Activated CD4-positive, alpha-beta T cell treated with anti-CD3 and anti-CD28 coated beads, Interleukin-2, amount 50 U/mL, for 24 hours (primary cell): ENCODE measurements at places on chromosomes 12 and 14.

GRCh38 chr12:46436747-46437146 lies 64.2 kb upstream of the SLC38A2 start:
- DNase-seq: no peak

DNA sequence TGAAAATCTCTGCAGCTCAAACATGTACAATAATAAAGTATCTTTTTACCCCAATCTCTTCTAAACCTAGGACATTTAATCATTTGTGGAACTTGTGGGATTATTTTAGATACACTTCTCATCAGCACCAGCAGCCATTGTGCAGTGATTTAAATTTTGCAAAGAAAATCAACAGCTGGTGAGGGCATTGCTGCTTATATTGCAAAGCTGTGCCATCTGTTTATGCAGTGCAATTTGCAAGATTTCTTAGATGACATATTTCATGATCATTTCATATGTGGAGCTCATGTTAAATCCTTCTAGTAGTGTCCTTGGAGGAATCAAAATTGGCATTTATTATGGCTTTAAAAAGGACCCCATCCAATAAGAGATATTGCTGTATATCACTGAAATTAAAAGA lies 320.7 kb downstream of the BTG1 start:
- no peak for DNase-seq

- DNase-seq: no peak
These were observed 54.2 kb downstream of the SPTB start for GRCh38 chr14:64825509-64825908.

GRCh38 chr12:107091381-107091780 lies 2.0 kb downstream of the CRY1 start:
- DNase-seq: no peak

DNA sequence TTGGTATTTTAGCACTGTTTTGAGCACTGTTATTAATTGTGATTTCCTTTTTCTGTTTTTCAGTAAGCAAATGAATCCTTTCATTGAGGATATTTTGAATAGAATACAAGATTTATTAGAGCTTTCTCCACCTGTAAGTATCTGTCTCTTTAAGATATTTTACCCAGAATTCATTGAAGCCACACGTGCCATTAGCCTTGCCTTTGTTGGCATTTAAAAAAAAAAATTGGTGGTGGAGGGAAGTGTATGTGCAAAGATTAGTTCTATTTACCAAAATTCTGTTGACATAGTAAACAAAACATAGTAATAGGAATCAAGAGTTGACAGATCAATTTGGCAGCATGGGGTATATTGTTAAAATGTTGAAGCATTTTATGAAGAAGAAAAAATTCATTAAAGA lies 23.8 kb downstream of the XPOT start:
- no peak for DNase-seq

- DNase-seq: no peak
These were observed 709.3 kb upstream of the STXBP6 start for GRCh38 chr14:25759256-25759655.

- no peak for DNase-seq
These were observed 30.5 kb upstream of the AP4S1 start for GRCh38 chr14:30994681-30995620.

GRCh38 chr14:58765418-58765831 lies 127.7 kb downstream of the DACT1 start:
- DNase-seq: no peak

- no peak for DNase-seq
These were observed 1301.2 kb upstream of the FLRT2 start for GRCh38 chr14:84228702-84229101.

DNA sequence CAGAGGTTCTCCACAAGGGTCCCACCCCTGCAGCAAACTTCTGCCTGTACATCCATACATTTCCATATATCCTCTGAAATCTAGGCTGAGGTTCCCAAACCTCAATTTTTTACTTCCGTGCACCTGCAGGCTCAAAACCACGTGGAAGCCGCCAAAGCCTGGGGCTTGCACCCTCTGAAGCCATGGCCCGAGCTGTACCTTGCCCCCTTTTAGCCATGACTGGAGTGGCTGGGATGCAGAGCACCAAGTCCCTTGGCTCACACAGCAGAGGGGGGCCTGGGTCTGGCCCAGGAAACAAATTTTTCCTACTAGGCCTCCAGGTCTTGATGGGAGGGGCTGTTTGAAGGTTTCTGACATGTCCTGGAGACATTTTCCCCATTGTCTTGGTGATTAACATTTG lies 84.4 kb downstream of the FSCB start:
- DNase-seq: no peak

- DNase-seq: no peak
These were observed 15.1 kb downstream of the ABHD4 start for GRCh38 chr14:22613106-22613695.

- no peak for DNase-seq
These were observed 289.3 kb downstream of the DUSP6 start for GRCh38 chr12:89062996-89063395.

GRCh38 chr12:108106599-108106998 lies 22.5 kb upstream of the WSCD2 start:
- no peak for DNase-seq

- DNase-seq: no peak
These were observed 60.3 kb upstream of the GALNT9 start for GRCh38 chr12:132389526-132390286.

- no peak for DNase-seq
These were observed 190.3 kb downstream of the KIF21A start for GRCh38 chr12:39252628-39253027.

DNA sequence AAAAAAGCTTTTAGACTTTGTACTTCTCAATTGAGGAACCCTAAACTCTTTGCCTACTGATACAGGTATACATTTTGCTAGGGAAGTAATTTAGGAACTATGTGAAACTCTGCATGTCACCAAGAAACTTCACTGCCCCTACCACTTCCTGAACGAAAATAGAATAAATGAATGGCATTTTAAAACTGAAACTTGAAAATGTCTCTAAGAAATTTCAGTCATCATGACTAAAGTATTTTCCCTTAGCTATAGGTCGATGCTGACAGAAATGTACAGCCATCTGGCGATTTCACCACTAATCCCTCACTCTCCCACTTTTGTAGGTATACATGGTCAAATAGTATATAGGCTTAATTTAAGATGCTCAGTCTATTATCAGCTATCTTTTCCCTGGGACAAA lies 194.9 kb upstream of the SYT10 start:
- no peak for DNase-seq

- DNase-seq: no peak
These were observed 138.9 kb downstream of the HMGA2 start for GRCh38 chr12:65962921-65963861.

DNA sequence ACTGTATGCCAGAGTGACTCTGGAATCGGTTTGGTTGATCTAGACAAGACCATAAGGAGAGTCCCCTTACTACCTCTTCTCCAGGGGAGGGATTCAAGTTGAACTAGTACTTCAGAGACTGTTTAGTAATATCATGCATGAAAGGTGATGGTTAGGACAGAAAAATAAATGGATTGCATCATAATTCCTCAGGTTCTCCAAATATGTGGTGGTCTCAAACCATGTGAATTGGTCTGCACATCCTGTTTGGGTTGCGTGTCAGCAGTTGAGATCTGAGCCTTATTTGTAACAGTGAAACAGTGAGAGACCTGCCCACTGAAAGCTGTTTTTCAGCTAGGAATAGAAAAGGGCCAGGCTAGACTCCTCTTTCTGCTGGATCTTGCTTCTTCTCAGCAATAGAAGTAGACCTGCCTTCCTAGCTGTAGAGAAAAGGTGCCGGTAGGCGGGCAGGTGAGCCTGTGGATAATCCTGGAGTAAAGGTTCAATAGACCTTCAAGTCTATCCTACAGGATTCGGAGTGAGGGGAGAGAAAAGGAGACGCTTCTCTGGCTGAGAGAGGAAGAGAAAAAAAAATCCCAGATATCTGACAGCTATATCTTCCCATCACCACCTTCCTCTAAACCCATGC lies 258.5 kb upstream of the E2F7 start:
- no peak for DNase-seq

- no peak for DNase-seq
These were observed 147.7 kb downstream of the KIF26A start for GRCh38 chr14:104286086-104286485.

- DNase-seq: no peak
These were observed 96.3 kb upstream of the CCND2 start for GRCh38 chr12:4177262-4177661.

- peak; percentile 37 for DNase-seq
These were observed 55.0 kb upstream of the NELL2 start for GRCh38 chr12:44930972-44931600.

GRCh38 chr12:11656550-11656949 lies 7.1 kb downstream of the ETV6 start:
- DNase-seq: no peak

- no peak for DNase-seq
These were observed 33.9 kb downstream of the SLC35F4 start for GRCh38 chr14:57831981-57832380.

DNA sequence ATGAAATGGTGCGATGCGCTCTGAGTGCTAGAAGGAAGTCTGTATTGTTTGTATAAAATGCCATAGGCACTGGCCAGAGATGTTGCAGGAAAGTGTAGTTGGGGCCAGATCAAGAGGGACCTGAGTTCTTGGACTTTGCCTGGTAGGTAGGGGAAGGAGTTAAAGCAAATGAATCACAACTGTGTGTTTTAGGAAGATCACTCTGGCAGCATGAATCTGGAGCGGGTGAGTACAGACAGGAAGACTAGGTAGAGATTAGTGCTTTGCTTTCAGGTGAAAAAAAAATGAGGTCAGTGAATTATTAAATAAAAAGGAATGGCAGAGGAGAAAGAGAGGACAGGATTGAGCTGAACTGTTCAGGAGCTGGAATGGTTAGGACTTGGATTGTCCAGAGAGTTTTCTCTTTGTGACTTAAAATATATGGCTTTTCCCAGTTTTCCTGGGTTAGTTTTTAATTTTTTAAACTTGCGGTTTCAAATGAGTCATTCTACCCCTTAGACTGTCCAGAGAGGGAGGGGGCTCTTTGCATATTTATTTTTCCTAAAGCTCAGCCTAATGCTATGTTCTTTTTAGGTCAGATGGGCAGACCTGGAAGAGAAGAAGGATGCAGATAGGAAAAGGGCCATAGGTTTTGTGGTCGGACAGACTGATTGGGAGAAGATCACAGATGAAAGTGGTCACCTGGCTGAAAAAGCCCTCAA lies 41.1 kb downstream of the PROX2 start:
- DNase-seq: no peak

GRCh38 chr14:47257013-47257412 lies 418.4 kb downstream of the MDGA2 start:
- DNase-seq: no peak

DNA sequence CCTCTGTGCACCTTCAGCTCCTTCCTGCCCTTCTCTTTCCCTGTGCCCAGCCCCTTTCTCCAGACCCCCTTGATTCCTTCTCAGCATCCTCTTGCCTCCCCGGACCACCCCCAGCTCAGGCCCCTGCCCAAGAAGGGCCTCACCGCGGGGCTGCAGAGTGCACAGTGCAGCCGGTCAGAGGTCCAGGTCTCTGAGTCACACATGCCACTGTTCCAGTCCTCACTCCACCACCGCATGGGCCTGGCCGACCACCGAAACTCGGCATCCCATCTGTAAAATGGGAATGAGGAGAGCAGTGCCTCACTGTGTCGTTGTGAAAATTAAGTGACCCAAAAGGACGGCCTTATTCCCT lies 13.3 kb downstream of the BDKRB1 start:
- DNase-seq: no peak

DNA sequence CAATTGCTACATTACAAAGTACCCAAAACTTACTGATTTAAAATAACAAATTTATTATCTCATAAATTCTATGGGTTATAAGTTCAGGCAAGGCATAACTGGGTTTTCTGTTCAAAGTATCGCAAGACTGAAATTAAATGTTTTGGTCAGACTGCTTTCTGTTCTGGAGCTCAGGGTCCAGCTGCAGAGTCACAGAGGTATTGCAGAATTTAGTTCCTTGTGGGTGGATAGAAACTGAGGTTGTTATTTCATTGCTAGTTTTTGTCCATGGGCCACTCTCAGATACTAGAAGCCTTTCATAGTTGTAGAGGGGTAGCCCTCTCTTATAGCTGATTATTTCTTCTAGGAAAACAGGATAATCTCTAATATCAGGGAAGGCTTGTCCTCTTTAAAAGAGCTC lies 467.9 kb downstream of the TRHDE start:
- DNase-seq: no peak

GRCh38 chr12:59404109-59404650 lies 191.6 kb upstream of the SLC16A7 start:
- DNase-seq: no peak

- no peak for DNase-seq
These were observed 505.9 kb downstream of the SLC16A7 start for GRCh38 chr12:60101715-60102114.

GRCh38 chr14:34826661-34827060 lies 48.5 kb downstream of the BAZ1A start:
- no peak for DNase-seq

- DNase-seq: no peak
These were observed 223.2 kb upstream of the RTL1 start for GRCh38 chr14:101126731-101127130.

DNA sequence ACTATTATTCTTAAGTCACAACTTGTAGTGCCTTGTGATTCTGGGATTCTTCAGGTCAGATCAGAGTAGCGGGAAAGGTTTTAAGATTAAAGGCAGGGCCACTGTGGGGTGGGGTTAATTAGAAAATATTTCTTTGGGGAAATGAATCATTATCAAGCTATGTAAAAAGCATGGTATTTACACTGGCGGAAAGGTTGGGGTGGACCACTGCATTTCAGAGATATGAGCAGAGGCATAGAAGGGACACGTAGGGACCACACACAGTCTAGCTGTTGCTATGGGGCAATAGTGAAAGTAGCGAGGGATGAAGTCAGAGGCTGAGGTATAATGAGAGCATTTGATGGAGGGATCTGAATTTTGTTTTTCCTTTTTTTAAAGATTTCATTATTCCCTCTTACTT lies 31.7 kb upstream of the KCNH3 start:
- no peak for DNase-seq

DNA sequence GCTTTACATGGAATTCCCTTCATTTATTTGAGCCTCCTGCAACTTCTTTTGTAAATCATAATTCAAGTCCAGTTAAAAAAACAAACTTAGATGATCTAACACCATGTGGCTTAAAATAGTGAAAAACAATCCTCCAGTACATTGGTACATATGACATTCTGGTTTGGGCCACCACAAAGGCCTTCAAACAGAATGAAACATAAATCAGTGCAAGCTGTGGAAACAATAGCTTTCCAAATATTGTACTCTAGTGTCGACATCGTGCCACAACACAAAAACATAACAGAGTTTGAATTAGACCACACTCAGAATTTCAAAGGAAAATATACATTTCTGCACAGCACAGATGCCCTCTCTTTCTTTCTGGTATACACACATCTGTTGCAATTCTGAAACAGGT lies 751.3 kb downstream of the SLC6A15 start:
- DNase-seq: no peak

- DNase-seq: no peak
These were observed 5.9 kb upstream of the ORAI1 start for GRCh38 chr12:121620333-121620891.

DNA sequence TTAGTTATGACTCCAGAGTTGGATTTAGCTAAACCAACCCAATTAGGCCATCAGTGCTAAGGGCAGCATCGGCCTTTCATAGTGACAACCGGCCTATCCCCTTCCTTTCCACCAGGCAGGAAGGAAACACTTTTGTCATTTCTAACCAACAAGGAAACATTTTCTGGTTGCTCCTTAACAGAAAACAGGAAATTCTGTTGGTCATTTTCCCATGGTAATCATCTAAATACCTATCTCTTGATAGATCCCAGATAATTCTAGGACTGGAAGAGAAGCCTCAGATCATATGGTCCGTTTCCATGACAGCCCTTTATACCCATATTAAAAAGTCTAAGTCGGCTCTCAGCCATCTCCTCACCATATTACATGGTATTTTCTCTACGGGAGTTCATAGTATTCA lies 79.2 kb upstream of the USP44 start:
- no peak for DNase-seq

- DNase-seq: no peak
These were observed 40.9 kb upstream of the CAPRIN2 start for GRCh38 chr12:30795410-30796312.
